ENCODE measurements at places on chromosomes 2 and 18. TPM values are rescaled to one million over a fixed set of nuclear protein-coding genes. Genes with fewer than 3 reads are reported as not detected.

C2orf15 gene
- 0.95 TPM for total RNA-seq

AQP4 gene
- not detected for total RNA-seq

RFTN2 gene
- 9.8 TPM for total RNA-seq

FBXO15 gene
- 0.28 TPM for total RNA-seq

SERPINB3 gene
- not detected for total RNA-seq

LAMA1 gene
- total RNA-seq, result 2.2 TPM

XIRP2 gene
- total RNA-seq, result not detected

ZAP70 gene
- 4.1 TPM for total RNA-seq

CNGA3 gene
- total RNA-seq, result 0.25 TPM

- no peak for DNase-seq
Observed at GRCh38 chr2:227398684-227399670, 11.2 kb upstream of the SCYGR1 start.

DNA sequence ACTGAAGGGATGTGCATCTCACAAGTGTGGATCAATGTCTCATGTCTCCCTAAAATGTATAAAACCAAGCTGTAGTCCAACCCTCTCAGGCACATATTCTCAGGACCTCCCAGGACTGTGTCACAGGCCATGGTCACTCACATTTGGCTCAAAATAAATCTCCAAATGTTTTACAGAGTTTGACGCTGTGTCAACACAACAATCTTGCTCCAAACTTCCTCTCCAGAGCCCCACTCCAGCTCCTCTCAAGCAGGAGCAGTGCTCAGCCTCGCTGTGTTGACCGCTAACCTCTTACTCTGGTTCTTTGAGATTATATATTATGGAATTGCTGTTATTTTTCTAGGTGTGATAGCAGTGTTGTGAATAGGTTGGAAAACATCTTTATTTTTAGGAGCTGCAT is 56.2 kb downstream of the CYP27C1 start:
- no peak for DNase-seq

DNA sequence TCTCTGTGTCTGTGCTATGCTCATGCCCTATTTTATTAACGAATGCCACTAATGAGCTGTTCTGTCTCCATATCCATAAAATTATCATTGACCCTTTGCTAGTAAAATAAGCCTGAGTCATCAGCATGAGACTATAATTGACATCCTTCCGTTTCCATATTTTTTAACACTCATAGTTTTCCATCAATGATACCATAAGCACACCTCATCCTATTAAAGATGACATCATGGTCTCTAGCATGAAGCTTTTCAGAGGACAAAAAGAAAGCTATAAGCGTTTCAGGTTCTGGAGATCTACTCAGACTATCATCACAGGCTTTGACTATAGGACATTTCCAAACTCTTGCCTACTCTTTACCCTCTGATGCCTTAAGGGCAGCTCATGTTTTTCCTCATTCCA is 1.2 kb upstream of the DSC2 start:
- no peak for DNase-seq

DNA sequence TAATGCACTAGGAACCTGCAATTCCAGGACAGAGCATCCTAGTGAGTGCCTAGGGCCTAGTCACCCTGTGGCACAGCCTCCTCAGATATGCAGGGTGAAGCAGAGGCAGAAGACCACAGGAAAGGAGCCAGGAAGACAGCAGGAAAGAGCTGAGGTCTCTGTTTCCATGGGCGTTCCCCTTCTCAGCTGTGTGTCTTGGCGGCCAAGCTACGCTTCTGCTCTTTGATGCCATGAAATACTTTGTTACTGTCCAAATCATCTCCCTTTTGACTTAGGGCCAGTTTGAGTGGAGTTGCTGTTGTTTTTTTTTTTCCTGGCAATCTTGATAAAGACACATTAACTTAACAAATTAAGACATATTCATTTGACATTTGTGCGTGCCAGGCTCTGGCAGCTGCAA is 67.3 kb downstream of the APOB start:
- no peak for DNase-seq

- DNase-seq, result no peak
Observed at GRCh38 chr2:201971531-201972228, 62.0 kb upstream of the FZD7 start.

DNA sequence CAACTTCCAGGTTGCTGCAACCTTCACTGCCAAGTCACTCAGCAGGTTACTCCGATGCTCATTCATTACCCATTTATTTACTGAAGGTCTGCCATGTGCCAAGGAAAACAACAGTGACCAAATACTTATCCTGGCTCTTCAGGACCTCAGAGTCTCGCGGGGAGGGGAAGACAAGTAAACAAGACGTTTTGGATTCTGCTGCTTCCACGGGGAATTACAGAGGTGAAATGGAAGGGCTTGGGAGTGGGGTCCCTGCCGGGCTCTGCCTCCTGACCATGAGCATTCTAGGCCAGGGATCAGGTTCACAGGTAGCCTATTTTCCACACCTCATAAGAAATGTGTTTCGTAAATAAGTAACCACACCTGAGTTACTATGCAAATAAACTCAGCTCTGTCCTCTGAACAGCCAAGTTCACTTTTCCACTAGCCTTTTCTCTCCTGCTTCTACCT is 68.1 kb downstream of the CLHC1 start:
- no peak for DNase-seq

DNA sequence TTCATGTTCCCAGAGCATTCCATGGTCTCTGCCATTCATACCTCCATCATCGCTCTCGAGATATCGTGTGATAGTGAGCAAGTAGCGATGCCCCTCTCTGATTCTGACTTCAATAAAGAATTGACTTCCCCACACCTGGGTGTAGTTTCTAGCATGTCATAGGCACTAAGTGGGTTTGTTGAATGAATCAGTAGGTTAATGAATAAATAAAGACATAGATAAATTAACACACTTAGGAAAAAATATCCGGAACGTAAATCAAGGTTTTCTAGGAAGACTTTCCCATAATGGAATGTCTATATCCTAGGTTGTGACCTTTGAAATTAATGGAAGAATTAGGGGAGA is 159.1 kb downstream of the DOCK10 start:
- no peak for DNase-seq

DNA sequence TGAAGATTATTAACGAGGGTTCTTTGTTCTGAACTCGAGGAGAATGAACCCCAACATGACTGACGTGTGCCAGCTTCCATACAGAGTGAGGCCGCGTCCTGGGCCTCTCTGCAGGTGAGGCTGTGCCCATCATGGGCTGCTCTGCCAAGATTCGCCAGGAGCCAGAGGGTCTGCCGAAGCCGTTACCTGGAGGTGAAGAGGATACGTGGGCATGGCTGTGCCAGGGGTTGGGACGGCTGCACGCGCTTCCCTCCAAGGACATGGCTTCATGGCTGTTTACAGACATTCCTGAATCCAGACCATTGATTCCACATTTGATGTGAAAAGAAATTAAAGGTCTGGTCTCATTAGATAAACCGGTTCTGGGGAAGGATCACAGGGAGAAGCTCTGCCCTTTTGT is 211.4 kb upstream of the SALL3 start:
- DNase-seq, result no peak

GRCh38 chr2:46390901-46391395 is 88.4 kb upstream of the TMEM247 start:
- DNase-seq, result no peak

DNA sequence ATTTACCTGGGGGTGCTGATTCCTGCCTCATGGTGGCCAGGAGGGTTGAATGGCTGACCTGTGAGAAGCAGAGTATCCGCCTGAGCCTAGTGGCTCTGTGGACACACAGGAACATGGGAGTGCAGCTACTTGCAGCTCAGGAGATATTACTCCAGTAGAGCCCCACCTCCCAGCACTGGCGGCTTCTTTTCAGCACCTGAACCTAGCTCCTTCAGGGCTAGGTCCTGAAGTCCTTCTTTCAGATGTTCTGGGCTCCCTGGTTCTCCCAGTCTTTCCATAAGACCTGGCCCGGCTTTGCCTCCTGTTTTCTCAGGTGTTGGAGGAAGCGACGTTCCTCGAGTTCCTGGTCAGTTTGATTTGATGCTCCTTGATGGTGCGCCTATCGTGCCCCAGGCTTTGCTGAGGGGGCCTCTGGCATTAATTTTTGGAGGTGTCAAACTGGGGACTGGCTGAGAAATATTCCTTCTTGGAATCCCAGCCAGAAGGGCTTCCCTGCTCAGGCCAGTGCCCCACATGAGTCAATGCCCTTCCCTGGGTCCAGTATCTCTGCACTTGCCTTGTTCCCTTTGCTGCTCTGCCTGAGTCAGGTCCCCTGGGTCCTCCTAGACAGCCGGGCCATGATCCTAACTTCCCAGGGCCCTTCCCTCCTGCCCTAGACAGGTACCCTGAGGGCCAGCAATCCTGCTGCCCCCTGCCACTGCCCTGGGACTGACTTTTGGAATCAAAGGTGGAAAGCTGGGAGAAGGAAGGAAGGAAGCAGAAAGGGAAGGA is 110.7 kb upstream of the HAAO start:
- peak; percentile 18 for DNase-seq

- DNase-seq, result no peak
Observed at GRCh38 chr2:167504061-167504460, 615.8 kb downstream of the XIRP2 start.

GRCh38 chr2:172282944-172283343 is 144.4 kb upstream of the ITGA6 start:
- no peak for DNase-seq

DNA sequence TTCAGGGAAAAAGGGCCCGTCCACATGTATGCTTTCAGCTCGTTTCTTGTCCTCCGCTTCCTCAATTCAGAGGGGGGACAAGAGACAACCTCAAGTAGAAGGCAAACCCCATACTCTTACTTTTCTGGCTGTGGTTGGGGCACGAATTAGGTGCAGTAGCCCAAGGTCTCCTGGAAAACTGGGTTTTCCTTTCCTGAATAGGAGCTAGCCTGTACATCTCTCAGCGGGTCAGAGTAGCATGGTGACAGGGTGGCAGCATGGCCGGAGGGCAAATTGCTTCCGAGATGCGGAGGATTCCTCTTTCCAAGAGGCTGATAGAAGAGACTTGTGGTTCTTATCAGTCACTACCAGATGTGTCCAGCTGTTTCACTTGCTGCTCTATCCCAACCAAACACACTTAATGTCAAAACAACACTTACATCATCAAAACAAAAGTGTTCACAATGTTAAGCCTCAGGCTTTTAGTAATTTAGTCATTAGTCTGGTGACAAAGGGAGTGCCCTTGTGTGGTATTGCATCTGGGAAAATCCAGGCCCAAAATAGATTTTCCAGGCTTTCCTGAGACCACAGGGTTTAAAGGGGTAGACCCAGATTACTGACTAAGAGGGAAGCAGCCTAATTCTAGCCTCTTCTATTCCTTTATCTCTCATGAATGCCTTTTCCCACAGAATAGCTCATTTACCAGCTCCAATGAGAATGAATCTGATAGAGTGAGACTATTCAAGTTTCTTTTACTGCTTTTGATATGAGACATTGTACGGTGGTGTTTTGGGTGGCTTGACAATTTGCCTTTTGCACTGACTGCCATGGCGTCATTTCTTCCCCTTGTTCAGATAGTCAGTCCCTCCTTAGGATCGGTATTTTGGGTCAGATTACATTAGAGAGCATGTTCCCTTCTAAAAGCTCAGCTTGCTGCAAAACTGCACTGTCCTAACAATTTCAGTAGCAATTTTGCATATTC is 162.0 kb downstream of the LTBP1 start:
- no peak for DNase-seq

- no peak for DNase-seq
Observed at GRCh38 chr2:237156031-237156856, 70.6 kb downstream of the COPS8 start.

DNA sequence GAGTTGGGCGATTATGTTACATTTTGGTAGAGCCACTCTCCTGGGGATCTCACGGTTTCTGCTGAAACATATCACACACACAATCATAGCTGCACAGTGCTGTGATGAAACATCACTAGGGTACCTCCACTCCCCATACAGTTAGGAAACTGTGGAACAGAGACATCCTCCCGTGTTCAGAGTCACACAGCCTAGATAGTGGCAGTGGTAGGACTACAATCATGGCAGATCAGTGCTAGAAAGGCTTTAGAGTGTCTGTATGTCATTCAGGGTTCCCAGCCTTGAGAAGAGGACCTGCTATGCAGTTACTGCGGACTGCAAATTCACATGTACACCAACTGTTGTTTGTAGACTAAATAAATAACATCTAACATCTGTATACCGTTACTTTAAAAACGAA is 210.3 kb upstream of the FOSL2 start:
- DNase-seq, result no peak

DNA sequence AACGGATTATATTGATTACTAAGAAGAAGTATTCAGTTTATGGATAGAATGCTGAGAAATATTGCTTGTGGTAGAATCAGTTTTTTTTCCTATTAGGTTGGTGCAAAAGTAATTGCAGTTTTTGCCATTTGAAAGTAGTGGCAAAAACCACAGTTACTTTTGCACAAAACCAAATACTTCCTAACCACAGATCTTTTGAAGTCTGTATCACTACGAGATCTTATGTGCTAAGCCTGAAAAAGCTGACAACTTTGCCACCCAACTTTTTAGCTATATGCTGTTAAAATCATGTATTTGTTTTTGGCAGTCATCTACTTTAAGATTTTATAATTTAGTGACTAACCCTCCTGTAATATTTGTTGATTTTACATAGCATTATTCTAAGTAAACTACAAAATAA is 24.6 kb downstream of the DNAJC10 start:
- DNase-seq, result no peak

- DNase-seq, result no peak
Observed at GRCh38 chr2:213958086-213958485, 452.8 kb upstream of the VWC2L start.

GRCh38 chr2:148640767-148641166 is 3.8 kb upstream of the EPC2 start:
- DNase-seq, result no peak

- no peak for DNase-seq
Observed at GRCh38 chr2:118784860-118785259, 62.6 kb downstream of the EN1 start.

- no peak for DNase-seq
Observed at GRCh38 chr18:42614619-42615293, 500.7 kb downstream of the RIT2 start.

GRCh38 chr18:35408843-35409261 is 31.7 kb upstream of the ZNF396 start:
- DNase-seq, result no peak

DNA sequence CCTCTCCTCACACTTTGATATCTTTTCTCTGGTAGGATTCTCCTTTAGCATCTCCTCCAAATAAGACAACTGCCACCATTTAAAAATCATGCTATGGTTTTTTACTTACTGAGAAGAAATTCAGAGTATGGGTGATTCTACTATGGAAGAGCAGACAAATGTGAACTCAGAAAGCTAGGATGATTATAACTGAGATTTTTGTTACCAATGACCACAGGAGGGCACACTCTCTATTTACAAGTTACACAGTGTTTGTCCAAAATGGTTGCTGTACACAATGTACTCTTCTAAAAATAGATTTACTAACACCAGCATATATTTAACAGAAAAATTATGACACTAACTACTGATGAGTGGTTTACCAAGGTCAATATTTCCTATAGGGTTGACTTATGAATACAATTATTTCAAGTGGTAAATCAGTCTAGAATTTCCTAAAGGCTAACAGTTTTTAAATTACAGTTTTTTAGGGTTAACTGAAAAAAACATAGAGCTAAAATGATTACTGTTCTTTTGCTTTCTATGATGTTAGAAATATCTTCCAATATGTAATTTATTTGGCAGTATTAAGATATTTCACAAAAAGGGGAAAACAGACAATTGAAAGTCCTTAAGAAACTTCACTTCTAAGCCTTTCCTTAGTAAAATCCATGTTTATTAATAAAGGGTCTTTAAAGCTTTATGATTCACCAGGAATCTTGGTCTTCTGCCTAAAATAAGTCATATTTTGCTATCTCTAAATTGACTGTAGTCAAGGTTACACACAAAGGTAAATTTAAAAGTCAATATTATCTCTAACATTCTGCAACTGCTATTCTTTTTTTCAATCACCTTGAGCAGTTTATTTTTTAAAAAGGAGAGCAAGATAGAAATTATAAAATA is 57.2 kb downstream of the MAP4K3 start:
- no peak for DNase-seq
